ENCODE measurements at places on chromosomes 7 and 10. TPM values are rescaled to one million over a fixed set of nuclear protein-coding genes. Genes with fewer than 3 reads are reported as not detected.

GRCh38 chr7:121084256-121084655, 95.7 kb downstream of the CPED1 start:
- DNase-seq = no peak

- no peak for DNase-seq
These were observed 168.3 kb upstream of the SP8 start for GRCh38 chr7:20954711-20955619.

- DNase-seq = no peak
These were observed 34.5 kb downstream of the SMURF1 start for GRCh38 chr7:99109108-99110051.

DNA sequence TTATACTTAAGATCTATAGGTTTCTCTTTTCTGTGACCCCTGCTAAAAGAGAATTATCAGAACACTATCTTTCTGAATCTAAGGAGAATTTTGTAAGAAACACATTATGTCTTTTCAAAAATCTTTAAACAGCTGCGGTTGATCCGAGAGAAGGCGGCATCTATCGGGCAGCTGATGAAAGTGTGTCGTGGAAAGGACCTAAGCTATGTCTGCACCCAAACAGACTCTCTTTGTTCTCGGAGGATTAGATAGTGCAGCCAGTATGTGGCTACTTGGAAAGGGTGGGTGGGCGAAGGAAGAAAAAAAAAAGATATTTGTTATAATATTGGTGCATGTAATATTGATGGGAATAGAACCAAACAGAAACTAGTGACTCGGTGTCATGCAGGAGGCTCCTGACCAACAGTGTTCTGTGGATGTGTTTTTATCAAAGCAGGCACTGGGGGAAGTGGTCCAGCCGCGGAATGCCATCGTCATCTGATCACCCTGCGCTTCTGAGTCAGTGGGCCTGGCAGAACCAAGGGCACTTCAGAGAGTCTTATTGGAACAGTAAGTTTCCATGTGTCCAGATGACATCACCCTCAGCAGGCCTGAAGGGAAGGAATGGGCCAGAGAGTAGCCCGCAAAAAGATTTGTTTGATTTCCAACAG, 509.7 kb upstream of the AKR1E2 start:
- DNase-seq = no peak

The OPN1SW gene
- 2.2 TPM for polyA plus RNA-seq

DNA sequence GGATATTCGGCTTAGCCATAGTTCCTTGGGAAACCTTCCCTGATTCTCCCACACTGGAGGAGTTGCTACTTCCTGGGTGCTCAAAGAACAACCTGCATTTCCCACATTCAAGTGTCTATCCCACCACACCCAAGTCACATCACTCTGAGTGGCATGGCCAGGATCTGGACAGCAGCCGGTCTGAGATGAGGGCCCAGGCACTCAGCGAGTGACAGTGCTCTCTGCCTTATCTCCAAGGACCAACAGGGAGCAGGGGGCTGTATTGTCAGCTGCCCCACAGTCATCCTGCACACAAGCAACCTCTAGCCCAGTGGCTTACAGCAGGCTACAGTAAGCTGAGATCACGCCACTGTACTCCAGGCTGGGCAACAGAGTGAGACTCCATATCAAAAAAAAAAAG, 16.1 kb upstream of the SLC18A3 start:
- no peak for DNase-seq

- no peak for DNase-seq
These were observed 83.3 kb upstream of the KLF6 start for GRCh38 chr10:3868271-3868664.

GRCh38 chr10:87603769-87604168, 55.9 kb upstream of the PAPSS2 start:
- no peak for DNase-seq

The PLA2G12B gene
- 0.17 TPM for polyA plus RNA-seq

The CCDC146 gene
- polyA plus RNA-seq = 7.6 TPM

The CYP2C19 gene
- polyA plus RNA-seq = not detected

The SPAM1 gene
- not detected for polyA plus RNA-seq

The PPP1R3C gene
- 134 TPM for polyA plus RNA-seq

DNA sequence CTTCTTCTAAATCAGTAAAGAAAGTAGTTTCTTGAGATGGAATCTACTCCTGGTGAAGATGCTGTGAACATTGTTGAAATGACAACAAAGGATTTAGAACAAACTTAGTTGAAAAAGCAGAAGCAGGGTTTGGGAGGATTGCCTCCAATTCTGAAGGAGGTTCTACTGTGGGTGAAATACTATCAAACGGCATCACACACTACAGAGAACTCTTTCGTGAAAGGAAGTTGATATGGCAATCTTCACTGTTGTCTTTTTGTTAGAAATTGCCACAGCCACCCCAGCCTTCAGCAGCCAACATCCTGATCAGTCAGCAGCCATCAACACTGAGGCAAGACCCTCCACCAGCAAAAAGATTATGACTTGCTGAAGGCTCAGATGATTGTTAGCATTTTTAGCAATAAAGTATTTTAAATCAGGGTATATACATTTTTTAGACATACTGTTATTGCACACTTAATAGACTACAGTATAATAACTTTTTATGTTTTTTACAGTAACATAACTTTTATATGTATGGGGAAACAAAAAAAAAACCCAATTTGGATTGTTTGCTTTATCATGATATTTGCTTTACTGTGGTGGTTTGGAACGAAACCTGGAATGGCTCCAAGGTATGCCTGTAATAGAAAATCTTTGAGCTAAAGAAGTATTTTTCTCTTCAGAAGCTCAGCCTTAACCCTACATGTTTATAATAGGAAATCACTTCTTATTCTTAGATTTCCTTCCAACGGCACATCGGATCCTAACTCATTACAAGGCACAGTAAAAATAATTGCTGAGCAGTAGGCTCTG, 257.3 kb downstream of the LRMDA start:
- no peak for DNase-seq

The FOXK1 gene
- polyA plus RNA-seq = 25.6 TPM
